ENCODE measurements at places on chromosomes 1 and 21. TPM values are rescaled to one million over a fixed set of nuclear protein-coding genes. Genes with fewer than 3 reads are reported as not detected.

The AKR7A3 gene
- total RNA-seq, result 0.37 TPM

The AKR7A2 gene
- total RNA-seq, result 70.4 TPM

The TRIM58 gene
- 0.18 TPM for total RNA-seq

The CLDN17 gene
- total RNA-seq, result not detected

The TUFT1 gene
- total RNA-seq, result 9.8 TPM

The KRTAP19-1 gene
- not detected for total RNA-seq

The CLCA4 gene
- total RNA-seq, result not detected

The SELP gene
- total RNA-seq, result not detected

The OR2T33 gene
- not detected for total RNA-seq

The MRAP gene
- 0.09 TPM for total RNA-seq

The FCRLB gene
- total RNA-seq, result 1.1 TPM

The CFHR4 gene
- total RNA-seq, result not detected

The PTAFR gene
- total RNA-seq, result not detected
